ENCODE measurements at places on chromosomes 13 and 19.

- no peak for DNase-seq
Observed at GRCh38 chr13:108030769-108031168, 184.6 kb downstream of the LIG4 start.

- peak; percentile 66 for DNase-seq
Observed at GRCh38 chr19:43777163-43777695, 3.5 kb downstream of the KCNN4 start.

- no peak for DNase-seq
Observed at GRCh38 chr19:5971714-5972354, 6.1 kb downstream of the RANBP3 start.

DNA sequence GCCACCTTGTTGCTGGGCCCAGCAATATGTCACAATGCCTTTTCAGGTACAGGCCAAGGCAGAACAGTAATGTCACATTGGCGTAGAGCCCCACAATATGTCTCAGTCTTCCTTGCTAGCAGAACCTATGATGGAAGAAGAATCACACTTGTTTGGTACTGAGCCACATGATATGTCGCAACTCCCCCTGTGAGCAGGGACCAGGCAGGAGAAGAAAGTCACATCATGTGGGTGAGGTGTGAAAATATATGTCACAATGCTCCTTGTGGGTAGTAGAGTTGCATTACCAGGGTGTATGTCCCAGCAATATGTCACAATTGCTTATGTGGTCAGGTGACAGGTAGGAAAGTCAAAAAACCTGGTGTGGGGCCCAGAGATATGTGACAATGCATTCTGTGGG is 7.1 kb upstream of the ZNF91 start:
- DNase-seq = no peak

GRCh38 chr13:42041684-42042035 is 6.8 kb upstream of the DGKH start:
- DNase-seq = no peak

GRCh38 chr19:5547881-5548280 is 19.9 kb downstream of the TINCR start:
- DNase-seq = no peak

DNA sequence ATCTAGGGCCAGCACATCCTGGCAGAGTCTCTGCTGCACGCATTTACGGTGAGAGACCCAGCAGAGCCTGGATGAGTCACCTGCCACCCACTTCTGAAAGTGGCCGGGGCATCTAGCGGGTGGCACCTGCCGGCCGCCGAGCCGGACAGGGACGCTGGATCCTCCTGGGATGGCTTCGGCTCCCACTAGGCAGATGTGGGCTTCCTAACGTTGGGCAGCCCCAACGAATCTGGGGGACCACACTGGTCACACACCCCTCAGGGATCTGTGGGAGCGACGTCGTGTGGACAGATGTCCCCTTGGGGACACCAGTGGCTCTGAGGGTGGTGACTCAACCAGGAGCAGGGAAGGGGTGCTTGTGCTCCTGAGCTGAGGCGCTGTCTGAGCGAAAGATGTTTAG is 32.2 kb downstream of the TMEM255B start:
- DNase-seq = no peak

DNA sequence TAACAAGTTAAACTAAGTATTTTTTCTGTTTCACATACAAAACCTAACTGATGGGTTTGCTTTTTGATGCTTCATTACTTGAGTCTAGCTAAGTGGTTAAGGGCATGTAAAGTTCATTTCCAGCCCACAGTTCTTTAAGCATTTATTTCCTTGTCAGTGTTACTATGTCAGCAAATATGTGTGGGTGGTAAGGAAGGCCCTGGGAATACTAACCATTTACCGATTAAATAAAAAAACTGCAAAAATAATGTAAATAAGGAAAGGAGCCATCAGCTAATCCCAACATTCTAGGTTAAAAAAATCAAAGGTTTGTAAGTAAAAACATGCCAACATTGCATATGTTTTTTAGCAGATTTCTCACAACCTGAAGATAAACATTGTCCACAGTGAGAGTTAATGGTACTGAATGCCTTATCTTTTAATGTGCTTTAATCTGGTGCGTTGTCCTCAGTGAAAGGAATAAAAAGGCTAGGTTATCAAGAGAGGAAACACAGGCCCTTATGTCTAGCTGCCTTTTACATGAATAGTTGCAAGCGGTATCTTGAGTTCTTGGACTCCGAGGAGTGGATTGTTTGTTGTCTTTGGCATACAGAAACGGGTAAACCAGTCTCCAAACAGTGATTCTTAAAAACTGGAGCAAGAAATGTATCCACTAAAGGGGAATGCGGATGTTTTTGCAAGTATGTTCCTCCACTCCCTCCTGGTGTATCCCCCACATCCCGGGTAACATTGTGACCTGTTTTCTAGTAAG is 949.6 kb upstream of the SLC10A2 start:
- DNase-seq = no peak

- DNase-seq = no peak
Observed at GRCh38 chr19:43643326-43643725, 3.7 kb upstream of the CADM4 start.

GRCh38 chr19:35531291-35531690 is 2.0 kb upstream of the GAPDHS start:
- DNase-seq = no peak

- no peak for DNase-seq
Observed at GRCh38 chr19:2628597-2628996, 73.9 kb downstream of the GNG7 start.

- DNase-seq = no peak
Observed at GRCh38 chr13:35499676-35500075, 23.2 kb upstream of the MAB21L1 start.

DNA sequence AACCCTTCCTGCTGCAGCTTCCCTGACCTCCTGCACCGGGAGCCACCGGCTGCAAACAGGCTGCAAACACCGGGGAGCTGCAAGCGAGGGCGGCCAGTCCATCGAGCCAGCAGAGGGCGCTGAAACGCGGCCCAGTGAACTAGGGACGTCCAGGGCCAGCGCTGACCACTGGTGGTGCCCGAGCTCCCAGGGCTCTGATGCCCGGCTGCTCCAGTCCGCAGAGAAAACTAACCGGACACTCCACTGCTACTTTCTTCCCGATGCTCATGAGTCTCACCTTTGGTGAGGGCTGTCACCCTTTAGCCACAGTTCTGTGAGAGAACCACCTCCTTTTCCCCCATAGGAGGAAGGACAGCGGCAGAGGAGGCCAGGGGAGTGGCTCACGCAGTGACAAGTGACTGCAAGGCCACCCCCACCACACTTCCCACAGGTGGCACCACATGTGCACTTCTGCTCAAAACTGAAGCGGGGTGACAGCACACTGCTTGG is 82.8 kb upstream of the MTIF3 start:
- DNase-seq = peak; percentile 71

GRCh38 chr13:73835138-73835721 is 299.0 kb downstream of the KLF12 start:
- no peak for DNase-seq

- DNase-seq = peak; percentile 36
Observed at GRCh38 chr19:8214802-8215201, 5.6 kb downstream of the CERS4 start.

- no peak for DNase-seq
Observed at GRCh38 chr13:41137241-41137640, 4.6 kb upstream of the KBTBD6 start.

DNA sequence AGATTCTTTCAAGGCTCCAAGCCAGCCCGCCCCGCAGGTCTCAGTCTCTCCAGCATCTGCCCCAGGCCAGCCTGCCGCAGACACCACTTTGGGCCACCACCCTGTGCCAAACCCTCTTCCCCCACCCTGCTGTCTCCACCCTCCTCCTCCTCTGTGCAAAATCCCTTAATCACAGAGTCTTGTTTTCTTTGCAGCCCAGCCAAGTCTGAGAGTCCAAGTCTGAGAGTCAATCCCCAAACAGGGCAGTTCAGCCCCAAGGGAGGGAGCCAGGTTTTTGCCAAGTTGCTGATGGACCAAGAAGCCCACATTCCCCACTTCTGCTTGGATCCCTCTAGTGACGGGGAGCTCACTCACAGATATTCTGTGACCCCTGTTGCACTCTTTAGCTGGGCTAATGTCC is 3.1 kb downstream of the ADAMTS10 start:
- no peak for DNase-seq

GRCh38 chr19:49440439-49441209 is 703 bp downstream of the SLC17A7 start:
- DNase-seq = no peak

DNA sequence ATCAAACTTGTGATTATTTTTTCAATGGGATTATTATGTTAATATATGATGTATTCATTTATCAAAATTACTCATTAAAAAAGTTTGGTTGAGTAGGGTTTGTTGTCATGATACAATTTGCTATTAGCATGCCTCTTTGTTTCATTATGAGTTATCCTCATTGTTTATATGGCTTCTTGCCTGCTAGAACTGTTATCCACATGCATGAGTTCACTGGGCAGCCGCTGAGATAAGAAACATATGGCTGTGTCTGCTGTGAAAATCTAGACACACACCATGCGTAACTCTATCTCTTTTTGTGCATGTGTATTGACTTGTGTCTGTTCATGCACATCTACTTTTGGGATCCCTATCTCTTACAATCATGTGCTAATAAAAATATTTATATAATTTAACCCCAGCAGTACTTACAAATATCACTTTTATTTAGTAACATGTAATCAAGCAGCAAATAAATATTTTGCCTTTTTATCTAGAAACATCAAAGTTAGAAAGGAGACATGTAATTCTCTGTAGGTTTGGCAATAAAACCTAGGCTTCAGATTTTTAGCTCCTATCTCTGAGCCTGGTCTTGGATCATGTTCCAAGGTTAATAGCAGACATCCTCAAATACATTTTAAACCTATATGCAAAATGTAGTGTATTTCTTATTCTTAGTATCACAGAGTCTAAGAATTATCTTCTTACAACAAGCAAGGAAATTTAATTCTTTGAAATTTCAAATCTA is 11.2 kb upstream of the KLF12 start:
- no peak for DNase-seq

DNA sequence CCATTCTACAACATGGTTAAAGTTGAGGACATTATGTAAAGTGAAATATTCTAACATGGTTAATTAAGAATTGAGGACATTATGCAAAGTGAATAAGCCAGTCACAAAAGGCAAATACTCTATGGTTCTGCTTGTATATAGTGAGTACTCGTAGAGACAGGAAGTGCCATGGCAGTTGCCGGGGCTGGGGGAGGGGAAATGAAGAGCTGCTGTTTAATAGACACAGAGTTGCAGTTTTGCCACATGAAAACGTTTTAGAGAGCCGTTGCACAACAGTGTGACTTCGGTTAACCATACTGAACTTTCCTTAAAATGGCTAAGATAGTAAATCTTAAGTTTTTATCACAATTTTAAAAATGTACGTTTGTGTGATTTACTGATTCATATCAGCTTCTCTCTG is 176.9 kb downstream of the SHISA2 start:
- DNase-seq = peak; percentile 24

DNA sequence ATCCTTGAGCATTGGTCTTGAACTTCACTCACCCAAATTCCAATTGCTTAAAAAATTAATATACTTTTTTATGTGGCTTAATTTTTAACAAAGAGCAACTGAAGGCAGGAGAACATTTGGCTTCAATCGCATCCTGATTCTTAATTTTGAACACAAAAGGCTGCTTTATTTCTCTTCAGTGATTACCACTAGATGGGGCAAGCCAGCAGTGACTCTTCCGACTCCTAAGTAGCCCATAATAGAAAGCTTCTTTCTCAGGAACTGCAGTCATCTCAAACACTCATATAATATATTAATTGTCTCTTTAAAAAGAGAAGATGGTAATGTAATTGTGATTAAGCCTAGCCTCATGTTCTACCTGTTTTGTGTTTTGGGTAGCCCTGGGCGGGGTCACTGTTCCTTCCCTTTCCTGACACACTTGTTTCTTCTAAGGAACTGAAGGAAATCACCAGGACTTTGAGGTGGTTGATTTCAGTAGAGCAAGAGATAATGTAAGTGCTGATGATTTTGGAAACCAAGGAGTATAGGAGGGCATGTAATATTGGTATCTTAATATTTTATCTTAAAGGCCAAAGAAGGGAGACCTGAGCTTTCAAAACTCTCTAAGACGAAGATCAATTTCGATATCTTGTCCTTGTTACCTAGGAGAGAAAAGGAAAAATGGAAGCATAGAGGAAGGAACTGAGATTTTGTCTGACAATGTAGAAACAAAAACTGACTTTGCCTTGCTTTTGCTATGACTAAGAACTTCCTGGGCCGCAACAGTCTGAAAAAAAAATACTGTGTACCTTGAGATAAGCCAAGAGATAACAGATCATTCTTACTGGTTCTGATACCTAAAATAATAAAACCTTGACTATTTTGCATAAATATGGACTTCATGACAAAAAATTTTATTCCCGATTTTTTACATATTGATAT is 73.1 kb downstream of the TNFSF13B start:
- DNase-seq = peak; percentile 28

GRCh38 chr13:84933797-84934196 is 865.4 kb downstream of the SLITRK6 start:
- no peak for DNase-seq

DNA sequence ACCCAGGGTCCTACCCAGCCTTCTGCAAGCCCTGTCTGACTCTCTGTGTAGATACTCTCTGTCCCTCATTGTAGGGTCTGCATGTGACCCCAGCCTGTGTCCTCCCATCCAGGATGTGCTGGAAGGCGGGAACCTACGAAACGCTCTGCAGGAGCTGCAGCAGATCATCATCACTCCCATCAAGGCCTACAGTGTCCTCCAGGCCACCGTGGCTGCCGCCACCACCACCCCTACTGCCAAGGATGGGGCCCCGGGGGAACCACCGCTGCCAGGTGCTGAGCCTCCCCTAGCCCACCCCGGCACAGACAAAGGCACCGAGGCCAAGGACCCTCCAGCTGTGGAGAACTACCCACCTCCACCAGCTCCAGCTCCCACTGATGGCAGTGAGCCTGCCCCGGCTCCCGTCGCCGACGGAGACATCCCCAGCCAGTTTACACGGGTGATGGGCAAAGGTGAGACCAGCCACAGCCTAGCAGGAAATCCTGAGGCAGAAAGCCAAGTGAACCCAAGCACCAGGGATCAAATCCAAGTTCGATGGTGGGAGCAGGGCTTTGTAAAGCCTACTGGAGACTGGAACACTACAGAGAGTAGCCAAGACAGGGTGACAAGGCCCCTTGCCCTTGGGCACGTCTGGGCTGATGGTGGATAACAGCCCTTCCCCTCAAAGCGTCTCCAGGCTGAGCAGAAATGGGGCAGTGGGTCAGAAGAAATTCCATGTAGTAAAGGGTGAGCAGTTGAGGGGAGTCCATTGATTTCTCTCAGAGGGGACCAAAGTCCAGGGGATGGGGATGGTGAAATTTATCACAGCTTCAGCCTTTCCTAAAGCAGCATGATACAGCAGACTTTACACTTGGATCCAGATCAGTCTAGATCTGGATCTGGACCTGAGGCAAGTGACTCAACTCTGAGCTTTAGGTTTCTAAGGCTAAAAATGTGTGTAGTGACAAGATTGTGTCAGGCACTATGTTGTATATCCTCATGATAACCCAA is 13.2 kb downstream of the PAF1 start:
- DNase-seq = no peak

All from CD14-positive monocyte (primary cell).